ENCODE measurements at places on chromosomes 2 and 18.

GRCh38 chr2:171529914-171530313, 7.6 kb downstream of the CYBRD1 start:
- no peak for DNase-seq

DNA sequence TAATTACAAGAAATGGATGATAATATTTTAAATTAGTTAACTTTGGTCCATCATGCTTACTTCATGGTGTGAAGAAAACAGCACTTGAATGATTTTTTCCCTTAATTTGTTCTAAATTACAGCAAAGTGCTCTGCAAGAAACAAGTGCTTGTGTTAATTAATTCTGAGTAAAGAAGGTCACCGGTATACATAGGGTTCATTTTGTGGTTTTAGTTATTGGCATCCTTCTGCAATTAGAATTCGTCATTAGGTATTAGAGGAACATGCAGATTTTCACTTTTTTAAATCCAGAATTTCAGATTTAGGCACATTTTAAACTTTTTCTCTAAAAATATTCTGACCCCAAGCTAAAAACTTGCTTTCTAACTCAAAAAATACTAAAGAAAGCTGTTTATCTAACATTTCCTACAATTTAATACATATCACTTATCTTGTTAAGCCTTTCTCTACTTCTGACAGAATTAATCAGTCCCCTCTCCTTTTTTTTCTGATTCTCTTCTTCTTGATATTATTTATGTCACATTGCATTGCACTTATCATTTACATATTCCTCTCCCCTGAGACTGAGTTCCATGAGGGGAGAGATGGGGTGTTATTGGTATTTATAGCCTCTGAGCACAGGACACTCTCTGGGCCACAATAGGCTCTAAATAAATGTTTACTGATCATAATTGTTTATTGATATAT, 129.2 kb downstream of the PLA2R1 start:
- no peak for DNase-seq

DNA sequence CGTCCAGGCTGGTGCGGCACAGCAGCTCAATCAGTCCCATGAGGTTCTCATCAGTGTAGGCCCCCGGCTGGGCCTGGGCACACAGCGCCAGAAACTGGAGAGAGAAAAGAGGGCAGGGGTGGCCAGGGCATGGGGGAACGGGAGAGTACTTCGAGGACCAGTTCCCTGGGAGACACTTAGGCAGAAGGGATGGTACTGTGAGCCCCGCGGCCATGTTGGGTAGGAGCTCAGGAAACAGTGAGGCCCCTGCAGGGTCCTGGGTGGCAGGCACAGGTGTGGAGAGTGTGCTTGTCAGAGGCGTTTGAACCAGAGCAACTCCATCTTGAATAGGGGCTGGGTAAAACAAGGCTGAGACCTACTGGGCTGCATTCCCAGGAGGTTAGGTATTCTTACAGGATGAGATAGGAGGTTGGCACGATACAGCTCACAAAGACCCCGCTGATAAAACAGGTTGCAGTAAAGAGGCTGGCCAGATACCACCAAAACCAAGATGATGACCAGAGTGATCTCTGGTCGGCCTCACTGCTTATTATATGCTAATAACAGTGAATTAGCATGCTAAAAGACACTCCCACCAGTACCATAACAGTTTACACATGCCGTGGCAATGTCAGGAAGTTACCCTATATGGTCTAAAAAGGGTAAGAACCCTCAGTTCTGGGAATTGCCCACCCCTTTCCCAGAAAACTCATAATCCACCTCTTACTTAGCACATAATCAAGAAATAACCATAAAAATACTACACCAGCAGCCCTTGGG, 51.9 kb upstream of the SEMA4C start:
- no peak for DNase-seq

DNA sequence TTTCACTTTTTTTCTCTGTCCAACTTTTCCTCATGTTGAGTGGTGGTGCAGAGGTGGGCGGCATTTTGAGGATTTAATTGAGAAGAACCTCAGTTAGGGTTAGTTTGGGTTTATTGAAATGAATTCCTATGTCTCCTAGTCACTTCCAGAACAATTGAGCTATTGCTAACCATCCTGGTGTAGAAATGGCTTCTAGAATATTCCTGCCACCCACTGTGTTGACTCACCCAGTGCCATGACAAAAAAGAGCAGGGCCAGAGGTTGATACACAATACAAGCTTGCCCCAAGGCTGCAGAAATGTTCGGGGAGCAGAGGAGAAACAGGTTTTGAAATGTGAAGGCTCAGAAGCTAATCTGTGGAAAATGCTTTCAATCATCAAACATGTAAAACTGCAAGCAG, 167.1 kb upstream of the TRIB2 start:
- DNase-seq = no peak

- DNase-seq = no peak
Observed at GRCh38 chr2:150624001-150624401, 136.5 kb upstream of the RND3 start.

DNA sequence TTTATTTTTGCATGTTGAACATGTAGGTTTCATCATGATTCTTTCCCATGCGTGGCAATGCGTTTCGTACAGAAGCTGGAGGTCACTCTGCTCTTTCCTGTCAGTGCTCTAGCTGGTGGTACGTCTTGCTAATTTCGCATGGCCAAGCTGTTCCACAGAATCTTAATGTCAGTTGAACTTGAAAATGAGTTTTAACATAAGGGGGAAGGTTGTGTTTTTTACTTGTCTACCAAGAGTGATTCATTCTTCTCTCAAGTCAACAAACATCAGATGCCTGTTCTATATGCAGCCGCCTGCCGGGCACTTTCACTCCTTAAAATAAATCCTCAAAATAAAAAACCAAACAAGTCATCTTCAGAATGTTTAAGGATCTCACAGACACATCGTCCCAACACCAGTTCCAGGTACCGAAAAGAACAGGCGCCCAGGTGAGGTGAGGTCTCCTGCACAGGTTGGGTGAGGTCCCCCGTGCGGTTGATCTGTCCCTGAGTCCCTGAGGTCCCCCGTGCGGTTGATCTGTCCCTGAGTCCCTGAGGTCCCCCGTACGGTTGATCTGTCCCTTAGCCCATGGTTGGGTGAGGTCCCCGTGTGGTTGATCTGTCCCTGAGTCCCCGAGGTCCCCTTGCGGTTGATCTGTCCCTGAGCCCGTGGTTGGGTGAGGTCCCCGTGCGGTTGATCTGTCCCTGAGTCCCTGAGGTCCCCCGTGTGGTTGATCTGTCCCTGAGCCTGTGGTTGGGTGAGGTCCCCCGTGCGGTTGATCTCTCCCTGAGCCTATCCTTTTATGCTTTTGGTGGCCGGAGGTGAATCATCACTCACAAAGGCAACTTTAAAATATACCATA, 57.0 kb upstream of the KCNG2 start:
- no peak for DNase-seq

DNA sequence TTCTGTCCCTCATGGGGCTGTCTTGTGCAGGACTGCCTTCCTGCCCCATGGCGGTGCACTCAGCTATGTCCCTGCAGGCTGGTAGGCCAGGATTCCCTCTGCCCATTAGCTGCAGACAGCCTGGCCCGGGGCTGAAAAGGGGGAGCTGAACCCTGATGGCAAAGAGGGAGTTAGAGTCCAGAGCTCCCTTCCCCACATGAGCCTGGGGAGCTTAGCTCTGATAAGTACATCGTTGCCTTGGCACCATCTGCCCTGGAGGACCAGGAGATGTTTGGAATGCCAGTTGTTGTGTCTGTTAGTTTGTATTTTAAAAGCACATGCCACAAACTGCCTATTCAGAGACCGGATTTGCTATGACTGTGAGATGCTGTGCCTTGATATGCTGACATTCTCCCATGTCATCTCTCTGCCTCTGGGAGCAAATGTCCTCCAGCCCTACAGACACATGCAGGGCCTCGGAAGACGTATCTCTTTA, 65.1 kb upstream of the AFF3 start:
- DNase-seq = no peak

DNA sequence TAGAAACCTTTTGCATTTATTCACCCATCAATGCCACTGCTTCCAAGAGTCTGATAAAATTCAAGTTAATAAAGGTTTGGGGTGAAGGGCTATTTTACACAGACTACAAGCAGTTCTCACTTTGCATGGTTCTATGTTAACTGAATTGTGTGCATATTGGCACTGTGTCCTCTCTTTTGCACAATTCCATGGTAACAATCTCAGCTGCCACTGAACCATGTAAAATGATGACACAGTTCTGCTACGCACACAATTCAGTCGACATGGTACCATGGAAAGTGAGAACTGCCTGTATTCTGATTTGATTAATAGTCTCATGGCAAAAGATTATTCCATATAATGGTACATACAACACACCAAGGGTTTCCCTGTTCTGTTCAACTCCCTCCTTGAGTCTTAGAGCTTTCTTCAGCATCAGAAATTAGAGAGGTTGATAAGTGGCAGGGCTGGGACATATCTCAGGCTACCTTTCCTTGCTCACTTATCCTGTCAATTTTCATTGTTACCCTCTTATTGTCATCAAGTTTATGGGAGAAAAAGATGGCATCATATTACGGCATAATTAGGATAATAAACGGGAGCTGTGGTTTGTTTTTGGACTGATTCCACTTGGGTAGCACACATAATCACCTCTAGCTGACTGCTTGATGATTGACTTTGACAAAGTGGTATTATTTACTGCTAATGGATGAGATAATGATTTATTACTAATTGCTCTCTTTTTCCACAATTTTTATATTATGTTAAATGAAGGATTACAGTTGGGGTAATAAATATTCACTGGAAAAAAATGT, 139.3 kb upstream of the CREB1 start:
- DNase-seq = no peak

GRCh38 chr18:58800582-58800981, 64.1 kb upstream of the ZNF532 start:
- DNase-seq = no peak

DNA sequence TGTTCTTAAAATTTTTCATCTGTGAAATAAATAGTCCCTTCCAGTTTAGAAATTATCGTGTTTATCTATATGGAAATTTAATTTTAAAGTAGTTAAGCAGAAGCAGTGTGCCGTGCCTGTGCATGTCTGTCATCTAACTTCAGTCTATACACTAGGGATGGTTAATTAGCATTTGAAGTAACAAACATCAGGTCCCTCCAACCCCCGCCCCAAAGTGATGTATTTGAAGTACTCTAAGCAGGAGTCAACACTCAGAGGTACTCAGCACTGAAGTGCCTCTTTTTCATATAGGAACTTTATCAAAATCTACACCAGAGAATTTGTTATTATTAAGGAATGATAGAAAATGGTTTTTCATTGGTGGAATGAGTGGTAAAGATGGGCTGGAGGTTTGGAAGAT, 33.0 kb downstream of the LANCL1 start:
- no peak for DNase-seq

DNA sequence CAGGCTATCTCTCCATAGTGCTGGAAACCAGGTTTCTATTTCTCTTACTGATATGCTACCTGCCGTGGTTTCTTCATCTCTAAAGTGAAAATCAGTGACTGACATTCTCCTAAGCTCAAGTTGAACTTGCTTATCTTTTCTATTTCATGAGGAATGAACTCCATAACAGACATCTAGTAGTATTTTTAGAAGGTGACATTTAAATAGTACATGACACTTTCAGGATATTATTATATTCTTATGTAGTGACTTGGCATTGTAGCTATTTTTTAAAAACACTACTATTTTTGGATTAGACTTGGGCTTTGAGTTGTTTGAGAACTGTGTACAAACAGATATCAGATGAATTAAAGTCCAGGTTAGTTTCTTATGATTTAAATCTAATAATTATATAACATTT, 1381.8 kb downstream of the DSC3 start:
- DNase-seq = no peak

- peak; percentile 87 for DNase-seq
Observed at GRCh38 chr2:25938345-25938744, 44.0 kb downstream of the KIF3C start.

- DNase-seq = no peak
Observed at GRCh38 chr18:3114026-3114425, 101.1 kb upstream of the LPIN2 start.

DNA sequence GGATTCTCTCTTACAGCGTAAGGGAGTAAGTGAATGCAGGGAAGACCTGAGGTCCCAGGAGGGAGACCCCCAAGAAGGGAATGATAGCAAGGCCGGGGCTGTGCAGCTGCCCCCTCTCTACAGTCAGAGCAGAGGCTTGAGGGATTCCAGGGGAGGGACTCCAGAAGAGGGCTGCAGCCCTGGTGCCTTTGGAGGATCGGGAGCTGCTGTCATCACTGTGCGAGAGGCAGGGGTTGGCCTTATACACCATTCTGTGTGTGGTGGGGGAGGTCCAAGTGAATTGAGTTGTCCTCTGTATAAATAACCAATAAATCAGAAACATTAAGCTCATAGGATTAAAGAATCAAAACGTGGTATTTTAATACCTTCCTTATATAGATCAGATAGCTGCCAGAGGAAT, 114.9 kb downstream of the GLI2 start:
- DNase-seq = no peak

- DNase-seq = no peak
Observed at GRCh38 chr2:71481111-71481510, 27.8 kb downstream of the DYSF start.

GRCh38 chr2:241764275-241765241, 12.1 kb upstream of the GAL3ST2 start:
- DNase-seq = no peak

GRCh38 chr2:67566285-67566684, 169.2 kb downstream of the ETAA1 start:
- no peak for DNase-seq

GRCh38 chr2:241944821-241945220, 75.3 kb downstream of the RTP5 start:
- DNase-seq = no peak

DNA sequence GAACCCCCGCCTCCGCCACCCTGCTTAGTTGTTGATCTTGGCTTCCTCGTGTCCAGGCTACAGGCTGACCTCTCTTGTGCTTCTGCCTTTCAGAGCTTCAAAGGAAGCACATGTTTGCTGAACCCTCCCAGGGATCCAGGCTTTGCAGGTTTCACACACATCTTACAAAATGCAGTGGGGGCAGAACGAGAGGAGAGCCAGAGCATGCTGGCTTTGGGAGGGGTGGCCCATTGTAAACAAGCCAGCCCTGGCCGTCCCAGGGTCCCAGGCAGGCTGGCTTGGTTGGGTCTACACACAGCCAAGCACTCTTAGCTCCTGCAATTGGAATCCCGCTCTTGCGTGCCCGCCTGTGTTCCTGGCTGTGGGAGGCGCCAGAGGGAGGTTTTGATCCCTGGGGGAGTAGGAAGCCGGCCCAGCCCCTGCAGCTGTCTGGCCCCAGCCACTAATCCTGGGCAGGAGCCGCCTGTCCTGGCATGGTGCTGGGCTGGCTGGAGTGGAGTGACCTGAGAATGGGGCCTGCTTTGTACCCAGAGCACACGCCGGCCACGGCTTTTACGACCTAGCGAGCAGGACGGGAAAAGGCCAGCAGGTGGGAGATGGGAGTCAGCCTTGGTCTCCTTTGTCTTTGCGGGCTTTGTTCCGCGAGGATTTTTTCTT, 53.9 kb downstream of the SH3BP4 start:
- DNase-seq = peak; percentile 28

- peak; percentile 39 for DNase-seq
Observed at GRCh38 chr2:189581354-189582139, 961 bp upstream of the SLC40A1 start.

DNA sequence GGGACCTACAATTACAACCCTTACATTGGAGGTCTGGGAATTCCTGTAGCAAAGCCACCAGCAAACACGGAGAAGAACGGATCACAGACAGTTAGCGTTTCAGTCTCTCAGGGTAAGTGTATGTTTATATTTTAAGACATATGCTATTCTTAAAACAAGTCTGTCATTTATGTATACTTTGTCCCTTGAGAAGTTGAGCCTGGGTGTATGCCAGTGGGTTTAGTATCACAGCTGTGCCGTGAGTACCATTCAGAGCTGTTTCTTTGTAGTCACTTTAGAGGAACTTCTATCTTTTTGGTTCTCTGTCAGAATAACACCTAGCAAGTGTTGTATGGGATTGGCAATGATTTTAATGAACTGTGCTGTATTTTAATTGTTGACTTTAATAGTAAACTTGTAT, 125.6 kb downstream of the BIRC6 start:
- no peak for DNase-seq
